Type B pancreatic cell (in vitro differentiated cells): ENCODE measurements at places on chromosomes 6 and 20. TPM values are rescaled to one million over a fixed set of nuclear protein-coding genes. Genes with fewer than 3 reads are reported as not detected.
A peak's percentile ranks its signal among the peaks of the same experiment; 100 is the strongest.

DNA sequence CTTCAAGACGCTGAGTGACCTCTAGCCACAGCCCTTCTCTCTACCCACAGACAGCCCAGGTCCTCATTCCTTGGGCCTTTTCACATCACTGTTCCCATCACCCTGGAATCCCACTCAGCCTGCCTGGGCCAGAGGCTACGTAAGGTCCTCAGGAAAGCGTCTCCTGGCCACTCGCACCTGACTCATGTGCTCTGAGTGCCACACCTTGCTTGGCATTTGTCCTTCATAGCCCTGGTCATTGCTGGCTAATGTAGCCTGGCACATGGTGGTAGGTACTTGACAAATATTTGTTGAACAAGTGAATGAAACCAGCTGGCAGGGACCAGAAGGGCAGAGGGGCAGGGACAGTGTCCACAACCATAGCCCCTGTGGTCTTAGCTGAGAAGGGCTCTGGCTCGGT, 50.6 kb upstream of the FANCE start:
- peaks cover 43% of the 10 kb centered on the region for H3K4me1 ChIP-seq
- H3K27ac ChIP-seq = peak overlapping the region; percentile 73
- no peak for DNase-seq
- no peaks in the 10 kb centered on the region for H3K27me3 ChIP-seq

DNA sequence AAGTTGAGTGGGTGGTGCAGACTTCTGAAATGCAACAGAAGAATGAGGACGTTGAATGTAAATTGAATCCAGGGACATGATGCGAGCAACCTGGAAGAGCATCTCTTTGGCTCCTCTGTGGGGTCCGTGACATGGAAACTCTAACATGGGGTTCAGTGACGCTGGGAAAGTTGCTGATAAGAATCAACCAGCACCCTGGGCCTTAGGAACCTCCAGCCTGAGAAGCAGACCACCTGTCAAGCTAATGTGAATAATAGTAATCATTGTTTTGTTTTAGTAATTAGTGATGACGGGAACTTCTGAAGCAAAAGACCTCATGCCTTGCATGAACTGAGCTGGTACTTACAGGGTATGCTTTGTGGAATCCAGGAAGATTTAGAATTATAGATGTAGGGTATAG, 25.2 kb upstream of the DOK5 start:
- no peak overlapping the region for H3K4me3 ChIP-seq
- H3K4me1 ChIP-seq = no peaks in the 10 kb centered on the region
- H3K27me3 ChIP-seq = peaks cover 18% of the 10 kb centered on the region
- H3K36me3 ChIP-seq = peaks cover 4% of the 10 kb centered on the region
- DNase-seq = no peak

DNA sequence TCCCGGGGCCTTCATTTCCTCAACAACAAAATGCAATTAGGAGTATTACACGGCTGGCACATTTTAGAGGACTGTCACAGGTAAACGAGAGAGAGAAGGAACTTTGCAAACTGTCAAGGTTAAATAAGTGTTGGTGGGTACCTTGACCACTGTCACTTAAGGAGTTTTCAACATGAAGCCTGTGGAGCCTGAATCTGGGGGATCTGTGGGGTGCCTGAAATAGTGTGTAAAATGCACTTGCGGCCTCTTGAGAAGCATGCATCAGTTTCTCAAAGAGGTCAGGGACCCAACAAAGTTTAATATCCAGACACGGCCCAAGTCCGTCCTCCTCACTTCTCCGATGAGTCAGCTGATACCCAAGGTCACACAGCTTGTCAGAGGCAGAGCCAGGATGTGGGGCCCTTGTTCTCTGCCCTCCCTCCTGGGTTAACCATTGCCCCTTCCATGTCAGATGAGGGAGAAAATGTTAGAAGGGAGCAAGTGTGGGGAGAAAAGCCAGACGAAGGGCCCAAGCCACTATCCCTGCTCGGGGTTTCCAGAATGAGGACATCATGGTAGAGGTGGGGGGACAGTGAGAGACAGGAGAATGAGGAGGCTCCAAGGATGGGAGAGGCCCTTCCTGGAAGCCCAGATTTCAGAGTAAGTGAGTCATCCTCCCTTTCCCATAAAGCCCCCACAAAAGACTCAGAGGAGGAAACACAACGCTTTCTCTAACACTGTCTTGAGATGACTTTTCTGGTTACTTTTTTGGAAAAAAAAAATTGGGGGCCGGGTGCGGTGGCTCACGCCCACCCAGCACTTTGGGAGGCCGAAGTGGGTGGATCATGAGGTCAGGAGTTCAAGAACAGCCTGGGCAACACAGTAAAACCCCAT, 42.2 kb downstream of the C6orf132 start:
- peak overlapping the region; percentile 74 for H3K27ac ChIP-seq
- H3K36me3 ChIP-seq = peaks cover 6% of the 10 kb centered on the region
- peaks cover 11% of the 10 kb centered on the region for H3K27me3 ChIP-seq
- no peak for DNase-seq
- peaks cover 29% of the 10 kb centered on the region for H3K4me1 ChIP-seq
- H3K4me3 ChIP-seq = no peak overlapping the region

DNA sequence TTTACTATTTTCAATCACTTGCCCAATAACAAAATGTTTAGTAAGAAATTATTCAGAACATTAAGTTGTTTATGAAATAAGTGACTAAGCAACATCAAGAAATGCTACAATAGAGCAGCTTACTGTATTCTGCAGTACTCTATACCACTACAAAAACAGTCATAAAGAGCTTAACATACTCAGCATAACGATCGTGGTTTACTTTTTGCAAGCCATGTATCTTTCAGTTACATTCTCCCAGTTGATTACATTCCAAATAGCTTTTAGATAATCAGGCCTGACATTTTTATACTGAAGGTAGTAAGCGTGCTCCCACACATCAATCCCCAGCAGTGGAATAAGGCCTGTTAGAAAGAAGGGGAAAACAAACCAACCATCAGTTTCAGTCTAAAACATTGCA, 10.7 kb downstream of the SOD2 start:
- no peak for DNase-seq
- H3K27me3 ChIP-seq = no peaks in the 10 kb centered on the region
- peaks cover 7% of the 10 kb centered on the region for H3K4me1 ChIP-seq
- H3K36me3 ChIP-seq = peaks cover 24% of the 10 kb centered on the region

- no peak for DNase-seq
- no peaks in the 10 kb centered on the region for H3K4me1 ChIP-seq
- H3K27ac ChIP-seq = no peak overlapping the region
- H3K27me3 ChIP-seq = no peaks in the 10 kb centered on the region
These were observed 15.4 kb upstream of the USP45 start for GRCh38 chr6:99530627-99531026.

DNA sequence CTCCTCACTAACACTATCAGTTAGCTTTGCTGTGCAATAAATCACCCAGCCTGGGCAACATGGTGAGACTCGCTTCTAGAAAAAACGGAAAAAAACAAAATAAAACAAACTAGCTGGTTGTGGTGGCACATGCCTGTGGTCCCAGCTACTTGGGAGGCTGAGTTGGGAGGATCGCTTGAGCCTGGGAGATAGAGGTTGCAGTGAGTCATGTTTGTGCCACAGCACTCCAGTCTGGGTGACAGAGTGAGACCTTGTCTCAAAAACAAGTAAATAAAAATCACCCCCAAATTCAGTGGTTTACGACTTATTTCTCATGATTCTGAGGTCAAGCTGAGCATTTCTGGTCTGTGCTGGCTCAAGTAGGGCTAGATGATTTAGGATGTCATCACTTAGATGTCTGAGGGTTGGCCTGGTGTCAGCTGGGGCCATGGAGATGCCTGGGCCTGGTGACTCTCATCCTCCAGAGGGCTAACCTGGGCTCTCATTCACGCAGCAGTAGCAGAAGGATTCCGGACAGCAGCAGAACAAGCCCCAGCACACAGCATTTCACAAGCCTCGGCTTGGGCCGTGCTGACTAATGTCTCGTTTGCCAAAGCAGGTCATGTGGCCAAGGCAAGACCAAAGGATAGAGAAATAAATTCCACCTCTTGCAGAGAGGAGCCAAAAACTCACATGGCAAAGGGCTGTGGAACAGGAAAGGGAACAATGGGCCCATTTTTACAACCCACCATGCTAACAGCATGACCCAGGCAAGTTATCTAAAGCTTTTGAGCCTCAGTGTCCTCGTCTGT, 32.5 kb downstream of the MGME1 start:
- H3K4me3 ChIP-seq = no peak overlapping the region
- no peak overlapping the region for H3K27ac ChIP-seq
- peaks cover 19% of the 10 kb centered on the region for H3K4me1 ChIP-seq
- no peaks in the 10 kb centered on the region for H3K36me3 ChIP-seq
- H3K27me3 ChIP-seq = no peaks in the 10 kb centered on the region
- no peak for DNase-seq

GRCh38 chr20:48722002-48722731, 105.6 kb downstream of the PREX1 start:
- peaks cover 11% of the 10 kb centered on the region for H3K4me1 ChIP-seq
- no peak overlapping the region for H3K4me3 ChIP-seq
- H3K27ac ChIP-seq = no peak overlapping the region
- DNase-seq = no peak

NKX2-4 gene
- total RNA-seq = not detected in 2 replicates

GINS1 gene
- total RNA-seq = 13.7 and 30.2 TPM in 2 replicates

ZCCHC3 gene
- total RNA-seq = 28.9 and 40.5 TPM in 2 replicates
